Esophagus squamous epithelium (tissue), 5 donors: ENCODE measurements at places on chromosomes 4 and X.

GRCh38 chr4:108114503-108114902 lies 54.2 kb downstream of the LEF1 start:
- no peak for DNase-seq

GRCh38 chr4:94766856-94767255 lies 9.1 kb downstream of the BMPR1B start:
- no peak for DNase-seq

DNA sequence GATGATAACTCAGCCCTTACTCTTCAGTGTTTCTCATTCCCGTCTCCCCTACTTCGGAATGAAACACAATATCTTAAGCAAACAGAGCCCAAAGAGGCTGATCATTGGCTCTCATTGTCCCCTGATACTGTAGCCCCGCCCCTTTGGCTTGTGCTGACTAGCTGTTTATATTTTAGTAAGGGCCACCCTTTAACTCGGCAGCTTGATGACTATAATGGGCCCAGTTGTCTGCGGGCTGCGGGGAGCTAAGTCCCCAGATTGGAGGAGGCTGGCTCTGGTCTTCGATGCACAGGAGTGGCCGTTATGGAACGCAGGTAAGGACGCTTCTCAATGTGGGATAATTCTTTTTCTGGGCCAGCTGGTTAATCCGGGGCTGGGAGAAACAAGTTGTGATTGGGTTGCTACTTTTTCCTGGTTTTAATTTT lies at the start of gene TRIM2:
Gene TRIM2 (plus strand): TSS at position 197 of the 425 bp plus-strand sequence. CDS start 88 bp downstream, at position 285.
- no peak for DNase-seq

GRCh38 chr4:132614682-132615081 lies 534.4 kb upstream of the PCDH10 start:
- no peak for DNase-seq

DNA sequence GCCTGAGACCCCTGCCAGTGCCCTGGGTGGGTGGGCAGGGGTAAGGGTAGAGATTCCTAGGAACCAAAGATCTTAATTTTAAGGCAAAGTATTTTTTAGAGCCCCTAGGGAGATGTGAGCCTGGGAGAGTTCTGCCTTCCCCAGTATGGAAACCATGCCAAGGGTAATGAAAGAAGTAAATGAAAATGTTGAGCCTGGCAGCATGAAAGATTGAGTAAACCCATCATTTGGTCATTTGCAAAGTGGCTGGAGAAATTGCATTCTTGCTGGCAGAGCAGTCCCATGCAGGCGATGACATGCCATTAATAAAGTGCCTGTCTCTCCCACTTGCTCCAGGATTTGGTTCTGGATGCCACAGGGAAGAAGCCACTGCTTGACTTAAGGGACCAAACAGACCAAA lies 60.7 kb upstream of the GPC4 start:
- no peak for DNase-seq
